ENCODE measurements at places on chromosomes 6 and 20.

DNA sequence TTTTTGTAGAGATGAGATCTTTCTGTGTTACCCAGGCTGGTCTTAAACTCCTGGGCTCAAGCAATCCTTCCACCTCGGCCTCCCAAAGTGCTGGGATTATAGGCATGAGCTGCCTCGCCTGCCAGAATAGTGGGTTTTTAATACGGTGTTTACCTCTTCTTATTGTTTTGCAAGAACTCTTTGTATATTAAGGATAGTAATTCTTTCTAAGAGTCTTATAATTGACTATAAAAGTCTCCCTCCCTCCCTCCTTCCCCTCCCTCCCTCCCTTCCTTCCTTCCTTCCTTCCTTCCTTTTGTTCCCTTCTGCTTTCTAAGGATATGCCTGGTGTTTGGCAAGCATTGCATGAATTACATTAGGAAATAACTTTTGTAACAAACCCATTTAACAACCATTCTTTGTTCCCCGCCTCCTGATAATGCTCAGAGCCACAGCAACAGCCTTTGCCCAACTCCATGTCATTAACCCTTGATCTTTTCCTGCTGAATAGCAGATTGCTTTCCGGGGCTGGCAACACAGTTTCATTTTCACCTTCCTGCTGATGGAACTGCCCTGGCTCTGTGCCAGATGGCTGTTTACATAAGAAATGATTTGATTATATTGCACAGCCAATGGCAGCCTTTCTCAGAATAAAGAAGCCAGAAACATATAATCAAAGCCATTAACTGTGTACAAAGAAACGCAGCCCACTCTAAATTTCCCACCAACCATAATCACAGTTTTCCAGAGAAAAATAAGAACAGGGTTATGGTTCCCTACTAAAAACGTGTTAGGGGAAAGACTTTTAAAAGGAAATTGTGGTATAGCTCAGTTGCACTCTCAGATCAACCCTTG lies 143.7 kb upstream of the PTPN1 start:
- peak; percentile 76 for DNase-seq

- DNase-seq: no peak
Measured at GRCh38 chr6:55569638-55570037, 9.4 kb downstream of the HMGCLL1 start.

DNA sequence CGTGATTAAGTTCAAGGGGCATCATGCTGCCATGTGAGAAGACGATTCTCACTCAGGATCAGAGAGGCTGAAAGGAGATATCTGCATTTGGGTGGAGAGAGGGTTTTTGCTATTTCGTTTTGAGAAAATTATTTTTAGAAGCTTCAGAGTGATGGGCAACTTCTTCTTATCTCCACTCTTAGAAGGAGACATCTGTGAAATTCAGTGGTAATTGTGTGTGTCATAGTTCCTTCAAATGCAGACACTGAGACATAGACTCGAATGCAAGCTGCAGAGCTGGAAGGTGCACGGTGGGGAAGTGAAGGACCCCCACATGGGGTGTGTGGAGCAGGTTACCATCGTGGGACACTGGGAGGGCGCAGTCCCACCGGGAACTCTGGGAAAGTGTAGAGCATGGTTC lies 116.8 kb downstream of the PRND start:
- no peak for DNase-seq

GRCh38 chr20:8301655-8302054 lies 169.6 kb downstream of the PLCB1 start:
- no peak for DNase-seq

- no peak for DNase-seq
Measured at GRCh38 chr20:44701118-44701857, 13.9 kb upstream of the CCN5 start.

DNA sequence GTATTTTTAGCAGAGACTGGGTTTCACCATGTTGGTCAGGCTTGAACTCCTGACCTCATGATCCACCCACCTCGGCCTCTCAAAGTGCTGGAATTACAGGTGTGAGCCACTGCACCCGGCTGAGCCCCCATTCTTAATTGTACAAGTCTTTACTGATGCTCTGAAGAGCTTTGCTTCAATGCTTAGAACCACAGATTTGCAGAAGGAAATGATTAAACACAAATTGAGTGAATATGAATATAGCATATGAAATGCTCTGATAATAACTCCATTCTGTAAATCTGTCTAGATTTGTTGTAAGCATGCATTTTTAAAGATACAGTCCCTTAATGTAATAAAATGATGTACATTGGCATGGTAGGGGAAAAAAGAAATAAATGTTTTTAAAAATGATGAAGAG lies 4.3 kb upstream of the MCM3 start:
- no peak for DNase-seq

DNA sequence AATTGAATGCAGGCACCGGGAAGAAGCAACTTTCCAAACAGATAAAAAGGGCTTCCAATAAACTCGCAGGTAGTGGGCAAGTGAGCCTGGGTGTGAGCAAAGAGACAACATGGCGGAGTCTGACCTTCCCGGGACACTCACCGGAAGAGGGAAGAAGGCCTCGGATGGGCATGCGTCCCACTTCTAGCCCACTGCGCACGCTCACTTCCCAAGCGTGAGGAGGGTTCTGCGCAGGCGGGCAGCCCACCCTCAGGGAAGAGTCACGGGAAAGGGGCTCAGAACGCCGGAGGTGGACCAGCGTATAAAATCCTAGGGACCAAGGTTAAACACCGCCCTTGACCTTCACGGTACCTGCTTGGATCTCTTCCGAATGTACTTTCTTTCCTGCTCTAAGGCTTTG lies 95.5 kb upstream of the AFDN start:
- no peak for DNase-seq

GRCh38 chr20:10462516-10462915 lies 27.4 kb downstream of the SLX4IP start:
- DNase-seq: no peak

DNA sequence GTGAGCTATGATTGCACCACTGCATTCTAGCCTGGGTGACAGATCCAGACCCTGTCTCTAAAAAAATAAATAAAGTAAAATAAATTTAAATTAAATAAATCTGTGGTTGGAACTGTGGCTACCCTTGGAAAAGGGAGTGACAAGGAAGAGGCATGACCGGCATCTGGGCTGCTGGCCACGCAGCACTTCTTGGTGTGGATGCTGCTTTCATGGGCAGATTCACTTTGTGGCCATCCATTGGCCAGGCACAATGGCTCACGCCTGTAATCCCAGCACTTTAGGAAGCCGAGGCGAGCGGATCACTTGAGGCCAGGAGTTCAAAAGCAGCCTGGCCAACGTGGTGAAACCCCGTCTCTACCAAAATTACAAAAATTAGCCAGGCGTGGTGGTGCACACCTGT lies 16.1 kb downstream of the EBF4 start:
- DNase-seq: no peak

- no peak for DNase-seq
Measured at GRCh38 chr6:79138146-79138545, 60.1 kb upstream of the PHIP start.

DNA sequence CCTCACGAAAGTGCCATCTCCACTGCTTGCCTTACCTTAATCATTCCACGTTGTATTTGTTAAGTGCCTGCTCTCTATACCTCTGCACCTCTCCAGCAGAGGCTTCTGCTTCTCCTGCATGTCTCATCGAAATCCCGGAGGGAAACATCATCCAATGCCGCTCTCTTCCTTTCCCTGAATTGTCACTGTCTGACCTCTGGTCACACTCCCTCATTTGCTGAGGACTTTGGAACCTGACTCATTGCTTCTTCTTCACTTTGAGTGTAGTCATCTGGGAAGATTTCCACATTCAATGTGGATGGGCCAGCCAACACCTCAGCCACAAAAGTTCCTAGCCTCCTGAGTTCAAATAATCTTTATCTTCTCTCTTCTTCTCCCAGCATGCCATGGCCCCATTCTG lies 78.9 kb upstream of the BEND6 start:
- no peak for DNase-seq

- no peak for DNase-seq
Measured at GRCh38 chr6:108723594-108723993, 124.6 kb upstream of the ARMC2 start.

DNA sequence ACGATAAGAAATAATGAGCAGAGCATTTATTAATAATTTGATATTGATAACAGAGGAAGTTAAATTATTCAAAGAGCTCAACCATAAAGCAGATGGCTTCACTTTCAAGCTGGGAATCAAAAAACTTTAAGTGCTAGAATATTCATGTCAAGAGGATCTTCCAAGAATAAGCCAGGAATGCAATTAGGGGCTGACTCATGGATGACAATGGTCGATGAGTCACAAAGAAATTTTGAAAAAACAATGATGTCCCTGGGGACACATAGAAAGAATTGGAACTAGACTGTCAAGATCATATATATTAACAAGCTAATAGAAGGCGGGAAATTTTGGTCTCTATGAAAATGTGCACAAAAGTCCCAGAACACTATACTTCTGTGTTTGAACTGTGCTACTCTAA lies 304.1 kb downstream of the LAMA2 start:
- DNase-seq: peak; percentile 76

DNA sequence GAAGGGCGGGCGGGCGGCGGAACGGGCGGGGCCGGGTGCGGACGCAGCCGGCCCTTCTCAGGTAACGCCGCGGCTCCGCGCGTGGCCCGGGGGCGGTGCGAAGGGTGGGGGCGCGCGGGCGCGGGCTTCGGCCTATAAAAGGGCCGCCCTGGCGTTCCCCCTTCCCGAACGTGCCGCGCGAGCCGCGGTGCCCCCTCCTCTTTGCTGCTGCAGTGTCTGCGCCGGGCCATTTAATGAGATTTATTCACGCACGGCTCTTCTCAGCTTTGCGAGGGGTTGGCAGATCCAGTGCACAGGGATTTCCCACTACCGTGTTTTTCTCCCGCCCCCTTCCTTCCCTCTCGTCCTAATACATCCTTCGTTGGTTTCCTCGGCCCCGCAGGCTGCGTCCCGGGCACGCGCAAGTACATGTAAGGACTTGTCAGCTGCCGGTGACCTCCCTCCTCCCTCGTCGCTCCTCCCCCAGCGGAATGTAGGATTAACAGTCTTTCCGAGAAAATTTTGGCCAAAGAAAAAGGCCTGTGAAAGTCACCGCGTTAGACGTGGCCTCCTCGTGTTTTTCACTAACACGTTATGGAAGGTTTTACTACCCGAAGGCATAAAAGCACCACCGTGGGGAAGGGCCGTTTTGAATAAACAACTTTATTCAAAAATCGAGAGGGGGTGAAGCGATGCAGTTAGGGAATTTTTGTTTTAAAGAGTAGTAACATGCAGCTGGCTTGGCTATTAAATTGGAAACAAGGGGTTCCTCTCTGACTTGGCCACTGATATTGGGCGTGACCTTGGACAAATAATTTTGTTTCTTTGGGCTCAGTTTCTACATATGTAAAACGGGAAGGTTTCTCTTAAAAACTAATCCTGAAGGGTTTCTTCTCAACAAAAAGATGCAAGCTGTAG lies 966 bp upstream of the REV3L start:
- DNase-seq: peak; percentile 91

- peak; percentile 54 for DNase-seq
Measured at GRCh38 chr6:168314948-168315347, 4.6 kb downstream of the DACT2 start.

DNA sequence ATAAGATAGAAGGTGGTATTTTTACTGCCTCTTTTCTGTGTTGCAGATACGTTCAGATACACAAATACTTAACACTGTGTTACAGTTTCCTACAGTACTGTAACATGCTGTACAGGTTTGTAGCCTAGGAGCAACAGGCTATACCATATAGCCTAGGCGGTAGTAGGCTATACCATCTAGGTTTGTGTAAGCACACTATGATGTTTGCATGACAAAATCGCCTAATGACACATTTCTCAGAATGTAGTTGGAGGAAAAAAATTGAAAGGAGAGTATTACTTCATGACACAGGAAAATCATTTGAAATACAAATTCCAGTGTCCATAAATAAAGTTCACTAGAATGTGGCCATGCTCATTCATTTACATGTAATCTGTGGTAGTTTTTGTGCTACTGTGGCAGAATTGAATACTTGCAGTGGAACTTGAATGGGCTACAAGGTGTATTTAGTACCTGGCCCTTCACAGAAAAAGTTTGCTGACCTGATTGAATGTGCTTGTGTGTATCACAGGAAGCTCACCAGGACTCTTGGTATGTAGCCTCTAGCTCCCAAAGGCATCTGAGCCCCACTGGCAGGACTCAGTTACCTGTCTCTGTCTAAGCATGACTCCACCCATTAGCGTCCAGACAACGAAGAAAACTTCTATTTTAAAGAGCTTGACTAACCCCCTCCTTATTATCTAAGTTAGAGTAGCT lies 18.8 kb downstream of the TOP1 start:
- peak; percentile 82 for DNase-seq

- peak; percentile 81 for DNase-seq
Measured at GRCh38 chr6:72425003-72425681, 196.7 kb upstream of the KCNQ5 start.

DNA sequence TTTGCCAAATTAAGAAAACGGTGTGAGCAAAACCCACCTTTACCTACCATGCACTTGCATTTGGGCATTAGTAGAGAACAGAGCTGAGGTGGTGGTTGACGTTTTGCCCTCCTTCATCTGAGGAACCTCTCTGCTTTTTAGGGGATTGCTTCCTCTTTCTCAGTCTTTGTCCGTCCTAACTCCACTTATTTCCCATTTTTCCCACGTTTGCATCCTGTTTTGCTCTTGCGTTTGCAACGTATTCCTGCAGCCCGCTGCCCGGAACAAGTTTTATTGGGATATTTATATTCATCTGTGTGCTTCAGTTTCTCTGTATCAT lies 374 bp upstream of the SERINC1 start:
- no peak for DNase-seq

DNA sequence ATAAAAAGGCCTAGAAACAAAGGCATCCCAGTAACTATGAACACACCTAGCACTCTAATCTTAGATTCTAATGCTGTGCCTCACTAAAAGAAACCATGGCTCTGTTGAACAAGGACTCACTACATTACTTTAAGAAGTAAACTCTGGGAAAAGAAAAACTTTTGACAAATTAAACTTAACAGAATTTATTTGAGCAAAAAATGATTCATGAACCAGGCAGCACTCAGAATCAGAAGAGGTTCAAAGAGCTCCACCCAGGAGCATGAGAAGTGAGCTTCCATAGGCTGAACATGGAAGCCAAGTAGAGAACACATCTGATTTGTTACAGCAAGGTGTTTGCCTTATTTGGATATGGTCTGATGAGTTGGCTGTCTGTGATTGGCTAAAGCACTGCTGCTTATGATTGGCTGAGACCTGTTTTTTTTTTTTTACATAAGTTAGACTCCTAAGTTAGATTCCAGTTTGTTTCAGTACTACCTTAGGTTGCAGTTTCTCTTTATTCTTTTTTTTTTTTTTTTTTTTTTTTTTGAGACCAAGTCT lies 343.6 kb upstream of the SASH1 start:
- no peak for DNase-seq

GRCh38 chr6:21915707-21916260 lies 322.2 kb downstream of the SOX4 start:
- peak; percentile 61 for DNase-seq

Data from epithelial cell of esophagus (primary cell).